ENCODE measurements at places on chromosomes 4 and X.

DNA sequence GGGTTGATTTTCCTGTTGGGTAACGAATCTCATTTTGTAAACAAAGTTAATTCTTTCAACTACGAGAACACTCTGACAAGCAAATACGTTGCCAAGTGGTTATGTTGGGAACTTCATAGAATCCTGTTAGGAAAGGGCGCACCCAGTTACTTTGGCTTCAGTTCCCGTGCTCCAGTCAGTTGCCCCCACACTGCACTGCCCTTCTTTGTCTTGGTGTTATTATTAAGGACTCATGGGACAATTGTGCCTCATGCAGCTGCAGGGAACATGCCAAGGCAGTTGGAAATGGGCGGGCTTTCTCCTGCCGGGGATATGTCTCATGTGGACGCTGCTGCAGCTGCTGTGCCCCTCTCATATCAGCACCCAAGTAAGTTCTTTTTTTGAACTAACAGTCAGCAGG is 28.9 kb downstream of the OFD1 start:
- DNase-seq: no peak

GRCh38 chr4:76250962-76251361 is 559 bp upstream of the FAM47E start:
- no peak for DNase-seq

- no peak for DNase-seq
Observed at GRCh38 chr4:41296995-41297394, 40.3 kb downstream of the UCHL1 start.

- no peak for DNase-seq
Observed at GRCh38 chr4:78414116-78414515, 137.5 kb upstream of the ANXA3 start.

- no peak for DNase-seq
Observed at GRCh38 chr4:186727977-186728519, 4.4 kb upstream of the FAT1 start.

DNA sequence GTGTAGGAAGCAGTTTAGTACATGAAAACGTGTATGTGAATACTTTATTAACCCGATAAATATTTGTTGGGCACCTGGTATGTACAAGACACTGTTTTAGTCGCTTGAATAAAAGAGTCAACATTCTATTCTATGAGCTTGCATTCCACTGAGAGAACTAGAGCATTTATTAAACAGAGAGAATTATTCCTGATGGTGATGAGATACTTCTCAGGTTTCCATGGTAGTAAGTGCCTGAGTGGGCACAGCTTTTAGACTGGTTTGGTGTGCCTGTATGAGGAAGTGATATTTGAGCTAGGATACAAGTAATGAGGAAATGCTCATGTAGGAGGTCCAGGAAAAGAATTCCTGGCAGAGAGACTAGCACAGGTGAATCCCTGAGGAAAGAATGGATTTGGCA is 94.2 kb downstream of the ATP10D start:
- no peak for DNase-seq

GRCh38 chr4:108365551-108365950 is 196.8 kb upstream of the LEF1 start:
- no peak for DNase-seq

GRCh38 chrX:14675500-14675899 is 146.2 kb downstream of the GLRA2 start:
- DNase-seq: no peak

DNA sequence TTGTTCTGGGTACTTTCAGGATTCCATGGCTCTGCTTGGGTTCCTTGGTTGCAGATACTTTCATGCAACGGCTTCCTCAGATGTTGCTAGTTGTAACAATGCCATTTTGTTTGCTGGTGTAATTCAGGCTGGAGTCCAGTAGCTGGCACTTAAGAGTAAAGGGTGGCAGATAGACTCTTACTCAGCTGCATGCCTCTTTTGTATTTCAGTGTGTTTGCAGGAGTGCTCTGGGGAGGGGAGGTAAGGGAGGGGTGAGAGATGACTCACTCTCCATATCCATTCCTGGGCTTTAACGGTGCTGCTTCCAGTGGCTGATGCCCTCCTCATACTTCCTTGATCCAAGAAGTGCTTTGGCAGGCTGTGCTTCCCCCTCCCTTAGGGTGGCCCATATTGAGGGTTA is 155.2 kb downstream of the ZNF330 start:
- DNase-seq: no peak

- no peak for DNase-seq
Observed at GRCh38 chr4:18931643-18932377, 910.3 kb upstream of the LCORL start.

DNA sequence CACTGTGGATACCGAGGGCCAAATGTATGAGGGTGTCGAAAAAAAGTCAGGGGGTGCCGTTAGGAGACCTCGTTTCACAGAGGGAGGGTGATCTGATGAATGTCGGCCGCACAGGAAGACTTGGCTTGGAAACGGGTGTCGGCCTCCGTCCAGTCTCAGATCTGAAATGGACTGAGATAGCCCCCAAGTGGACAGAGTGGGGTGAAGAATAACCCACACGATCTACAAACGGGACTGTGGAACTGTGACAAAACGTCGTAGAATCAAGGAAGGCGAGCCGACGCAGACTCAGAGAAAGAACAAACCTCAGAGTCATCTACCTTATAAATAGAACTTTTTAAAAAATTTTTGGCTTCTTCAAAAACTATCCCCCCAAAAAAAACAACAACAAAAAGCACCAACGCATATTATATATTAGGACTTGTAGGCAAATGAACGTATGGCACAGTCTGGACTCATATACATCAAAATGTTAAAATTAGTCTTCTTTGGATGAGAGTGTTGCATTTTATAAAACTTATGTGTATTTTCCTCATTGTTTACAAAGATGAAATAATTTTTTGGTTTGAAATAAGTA is 63.8 kb upstream of the IRF2 start:
- DNase-seq: peak; percentile 42

- DNase-seq: no peak
Observed at GRCh38 chr4:173556398-173557131, 26.5 kb upstream of the HAND2 start.

GRCh38 chr4:159227378-159227777 is 124.5 kb downstream of the RAPGEF2 start:
- no peak for DNase-seq

DNA sequence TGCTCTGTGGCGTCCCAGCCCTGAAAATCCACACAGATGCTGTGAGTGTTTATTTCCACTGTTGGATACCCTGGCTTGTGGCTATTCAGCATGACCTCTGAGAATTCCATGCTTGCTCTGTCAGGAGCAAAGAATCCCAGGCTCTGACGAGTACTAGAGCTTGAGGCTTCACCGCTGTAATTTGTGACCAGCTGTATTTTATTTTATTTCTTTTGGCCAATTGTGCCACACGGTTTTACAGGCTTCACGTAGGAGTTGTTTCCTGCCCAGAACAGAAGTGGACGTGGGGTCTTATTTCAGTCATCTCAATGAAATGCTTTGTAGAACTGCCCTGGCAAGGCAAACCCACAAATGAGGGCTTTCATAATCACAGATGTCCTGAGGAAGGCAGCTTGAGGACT is 69.4 kb upstream of the CLDN34 start:
- DNase-seq: no peak

GRCh38 chrX:14027511-14028019 is 2.1 kb downstream of the GEMIN8 start:
- DNase-seq: no peak

DNA sequence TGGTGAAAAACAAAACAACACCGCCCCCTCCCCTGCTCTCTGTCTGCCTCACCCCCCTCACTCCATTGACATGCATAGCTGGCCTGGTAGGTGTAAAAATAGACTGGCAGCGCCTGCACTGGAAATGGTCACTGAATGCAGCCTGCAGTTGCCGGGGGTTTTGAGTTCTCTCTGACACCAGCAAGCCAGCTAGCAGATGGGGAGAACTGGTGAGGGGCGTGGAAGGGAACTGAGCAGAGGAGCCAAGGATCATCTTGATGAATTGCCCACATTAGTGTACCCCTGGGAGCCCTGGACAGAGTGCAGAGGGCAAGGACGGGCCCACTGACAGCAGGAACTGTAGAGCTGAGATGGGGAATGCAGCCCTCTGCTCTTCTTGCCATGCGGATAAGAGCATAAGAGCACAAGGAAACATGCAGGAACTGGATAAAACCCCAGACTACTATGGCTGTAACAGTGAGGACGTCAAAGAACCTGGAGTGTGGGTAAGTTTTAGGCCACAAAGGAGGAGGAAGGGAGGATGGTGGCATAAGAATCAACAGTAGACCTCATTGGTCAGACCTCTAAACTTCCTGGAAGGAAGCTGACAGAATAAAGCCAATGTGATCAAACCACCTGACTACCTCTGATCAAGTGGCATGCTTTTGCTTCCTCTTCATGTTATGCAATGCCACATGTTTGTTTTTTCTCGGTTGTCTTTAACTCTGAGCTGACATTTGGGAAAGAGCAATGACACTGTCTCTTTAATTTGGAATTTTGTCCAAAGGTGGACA is 96.3 kb downstream of the ANK2 start:
- no peak for DNase-seq

GRCh38 chr4:1035510-1035909 is 24.1 kb downstream of the FGFRL1 start:
- no peak for DNase-seq

- DNase-seq: no peak
Observed at GRCh38 chr4:155765149-155765548, 6.3 kb downstream of the GUCY1B1 start.

- peak; percentile 26 for DNase-seq
Observed at GRCh38 chr4:2535376-2536192, 863 bp upstream of the FAM193A start.

GRCh38 chr4:3019145-3019846 is 55.0 kb downstream of the HTT-AS start:
- no peak for DNase-seq
